ENCODE measurements at places on chromosomes 5 and 9.

GRCh38 chr5:112403069-112403468, 16.0 kb downstream of the EPB41L4A start:
- DNase-seq = no peak

DNA sequence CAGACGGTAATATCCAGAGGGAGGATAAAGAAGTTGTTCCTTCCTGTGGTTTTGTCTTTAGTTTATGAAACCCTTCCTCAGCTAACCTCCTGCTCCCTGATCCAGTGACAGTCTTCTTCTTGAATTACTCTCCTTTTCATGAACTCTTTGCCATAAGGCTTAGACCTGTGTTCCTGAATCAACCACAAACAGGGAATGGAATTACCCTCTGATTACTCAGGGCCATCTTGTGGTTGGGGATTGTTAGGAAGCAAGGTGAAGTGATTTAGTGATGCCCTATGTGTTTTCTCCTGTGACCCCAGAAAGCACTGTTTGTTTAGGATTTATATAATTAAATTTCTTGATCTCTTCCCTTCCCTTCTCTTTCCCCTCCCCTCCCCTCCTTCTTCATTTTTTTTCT, 409.1 kb downstream of the TAF11L14 start:
- DNase-seq = no peak

DNA sequence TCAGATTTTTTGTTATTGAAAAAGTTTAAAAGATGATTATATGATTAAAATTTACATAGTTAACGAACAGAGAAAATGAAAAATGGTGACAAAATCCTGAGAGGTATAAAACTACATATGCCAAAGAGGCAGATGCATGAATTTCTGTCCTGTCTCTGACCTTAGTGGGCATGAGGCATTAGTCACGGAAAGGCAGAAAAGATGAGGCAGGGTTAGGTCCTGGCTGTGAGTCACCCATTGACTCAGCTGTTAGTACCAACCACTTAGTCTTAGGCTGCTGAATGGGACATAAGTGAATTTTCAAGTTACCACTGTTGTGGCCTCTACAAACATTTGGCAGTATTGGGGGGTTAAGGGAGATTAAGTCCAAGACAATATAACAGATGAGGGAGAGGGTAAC, 33.1 kb downstream of the RASA1 start:
- no peak for DNase-seq

DNA sequence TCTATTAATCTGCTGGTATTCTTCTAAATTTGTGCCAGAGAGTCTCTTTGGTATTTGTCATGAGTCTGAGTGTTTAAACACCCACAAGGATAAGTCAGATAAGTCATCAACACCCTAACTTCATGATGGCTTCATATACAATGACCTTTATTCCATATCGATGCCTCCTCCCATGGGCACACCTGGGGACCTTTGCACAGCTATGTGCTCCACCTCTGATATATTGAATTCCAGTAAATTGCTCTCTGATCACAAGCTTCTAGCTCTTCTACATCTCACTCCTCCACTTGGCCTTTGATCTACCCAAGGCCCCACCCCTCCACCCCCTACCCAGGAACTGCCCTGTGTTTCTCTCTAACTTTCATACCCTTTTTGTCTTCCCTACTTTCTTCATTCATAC, 102.7 kb upstream of the MIER3 start:
- DNase-seq = no peak

DNA sequence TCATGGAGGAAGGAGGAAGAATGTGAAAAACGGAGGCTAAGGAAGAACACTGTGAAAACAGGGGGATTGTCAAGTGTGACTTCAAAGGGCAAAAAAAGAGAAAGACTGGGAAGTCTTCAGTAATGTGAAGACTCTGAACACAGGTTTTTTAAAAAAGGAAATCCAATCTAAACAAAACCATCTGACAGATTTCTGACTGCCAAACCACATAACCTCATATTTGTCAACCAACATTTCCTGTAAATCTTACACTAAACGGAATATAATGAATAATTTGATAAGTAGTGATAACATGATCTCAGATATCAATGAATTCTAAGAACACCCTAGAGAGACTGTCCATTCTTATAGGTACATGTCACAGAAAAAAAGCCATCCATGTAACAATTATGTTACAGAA, 124.7 kb downstream of the FBN2 start:
- no peak for DNase-seq

GRCh38 chr9:7936996-7937395, 137.4 kb upstream of the DMAC1 start:
- no peak for DNase-seq

DNA sequence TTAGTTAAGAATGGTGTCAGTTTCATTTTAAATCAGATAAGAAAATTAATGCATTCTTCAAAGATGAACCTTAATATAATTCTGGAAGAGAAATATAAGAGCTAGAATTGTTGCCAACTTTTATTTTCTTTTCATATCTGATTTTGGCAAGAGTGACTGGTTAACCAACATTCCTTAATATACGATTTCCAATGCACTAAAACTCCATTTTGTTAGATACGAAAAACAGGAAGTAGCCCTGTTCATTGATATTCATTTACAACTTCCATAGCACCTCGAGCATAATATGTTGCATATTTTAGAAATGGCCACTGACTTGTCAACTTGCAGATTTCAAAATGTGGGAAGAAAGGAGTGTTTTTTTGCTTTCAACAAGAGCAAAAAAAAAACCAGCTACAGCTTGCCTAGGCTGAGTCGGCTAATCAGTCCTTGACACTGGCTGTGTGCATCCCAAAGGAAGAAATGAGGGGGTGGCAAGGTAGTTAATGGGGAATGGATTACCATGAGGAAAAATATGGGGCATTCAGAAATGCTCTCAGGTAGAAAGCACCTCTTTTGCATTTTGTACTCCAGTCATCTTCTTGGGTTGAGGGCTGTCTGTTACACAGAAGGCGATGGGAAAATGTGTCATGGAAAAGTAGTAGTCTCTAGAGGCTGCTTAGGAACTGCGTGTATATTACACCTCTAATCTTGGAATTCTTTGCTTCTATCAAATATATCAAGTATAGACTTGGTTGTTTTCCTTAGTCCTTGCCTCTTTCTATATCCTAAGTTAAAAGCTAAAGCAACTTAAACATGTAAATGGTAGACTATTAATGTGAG, 3.9 kb downstream of the MAP3K1 start:
- no peak for DNase-seq

DNA sequence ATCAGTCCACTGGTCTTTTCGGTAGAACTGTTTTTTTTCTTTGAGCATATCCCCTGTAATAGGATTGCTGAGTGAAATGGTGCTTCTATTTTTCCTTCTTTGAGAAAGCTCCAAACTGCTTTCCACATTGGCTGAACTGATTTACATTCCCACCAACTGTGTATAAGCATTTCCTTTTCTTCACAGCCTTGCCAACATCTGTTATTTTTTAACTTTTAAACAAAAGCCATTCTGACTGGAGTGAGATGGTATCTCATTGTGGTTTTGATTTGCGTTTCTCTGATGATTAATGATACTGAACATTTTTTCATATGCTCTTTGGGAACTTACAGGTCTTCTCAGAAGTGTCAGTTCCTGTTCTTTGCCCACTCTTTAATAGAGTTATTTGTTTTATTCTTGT, 764.7 kb downstream of the MTRR start:
- no peak for DNase-seq

GRCh38 chr5:860506-861150, 9.8 kb upstream of the ZDHHC11 start:
- no peak for DNase-seq

GRCh38 chr5:137195483-137195882, 303.6 kb downstream of the SPOCK1 start:
- DNase-seq = no peak

GRCh38 chr9:132412089-132412488, 2.1 kb downstream of the CFAP77 start:
- no peak for DNase-seq

DNA sequence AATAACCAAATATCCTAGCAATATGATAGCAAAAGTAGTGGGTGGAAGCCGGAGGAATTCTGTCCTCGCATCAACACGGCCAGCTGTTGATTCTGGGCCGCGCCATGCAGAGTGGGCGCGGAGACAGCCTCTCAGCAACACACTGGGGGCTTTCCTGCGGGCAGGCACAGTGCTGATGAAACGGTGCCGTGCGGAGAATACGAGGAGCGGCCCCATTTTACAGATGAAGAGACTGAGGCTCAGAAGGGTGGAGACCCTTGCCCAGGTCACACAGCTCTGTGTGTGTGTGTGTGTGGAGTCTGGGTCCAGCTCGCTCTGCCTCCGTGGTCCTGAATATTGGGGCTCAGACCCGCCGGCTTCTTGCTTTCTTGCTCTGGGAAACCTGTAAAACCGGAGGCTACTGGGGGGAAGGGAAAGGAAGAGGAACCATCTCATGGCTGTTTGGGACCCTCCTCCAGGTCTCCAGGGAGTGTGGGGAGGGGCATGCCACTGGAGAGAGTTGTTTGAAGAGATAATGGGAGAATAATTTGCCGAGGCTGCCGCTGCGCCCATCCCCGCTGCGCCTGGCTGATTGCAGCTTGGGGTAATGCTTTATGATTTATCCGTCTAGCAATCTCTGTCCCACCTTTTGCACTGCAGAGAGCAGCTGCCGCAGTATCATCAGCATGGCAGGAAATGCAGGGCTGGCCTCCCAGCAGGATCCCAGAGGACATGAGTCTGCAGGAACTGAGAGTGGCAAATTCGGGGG, 36.6 kb downstream of the NCS1 start:
- no peak for DNase-seq

DNA sequence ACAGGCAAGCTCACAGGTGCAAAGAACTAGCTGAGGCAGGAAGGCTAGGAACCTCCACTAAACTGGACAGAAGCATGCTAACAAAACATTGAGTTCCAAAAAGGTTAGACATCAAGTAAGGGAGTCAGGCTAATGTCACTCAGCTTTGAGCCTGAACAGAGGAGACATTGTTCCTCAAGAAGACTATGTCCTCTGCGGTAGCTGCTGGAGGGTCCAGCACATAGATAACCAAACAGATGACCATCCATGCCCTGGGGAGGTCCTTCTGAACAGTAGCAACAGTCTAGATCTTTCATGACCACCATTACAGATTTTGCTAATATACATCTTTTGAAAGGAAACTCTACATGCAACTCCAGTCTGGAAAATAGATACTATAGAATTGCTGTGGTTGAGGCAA, 57.7 kb downstream of the CYSTM1 start:
- DNase-seq = no peak

DNA sequence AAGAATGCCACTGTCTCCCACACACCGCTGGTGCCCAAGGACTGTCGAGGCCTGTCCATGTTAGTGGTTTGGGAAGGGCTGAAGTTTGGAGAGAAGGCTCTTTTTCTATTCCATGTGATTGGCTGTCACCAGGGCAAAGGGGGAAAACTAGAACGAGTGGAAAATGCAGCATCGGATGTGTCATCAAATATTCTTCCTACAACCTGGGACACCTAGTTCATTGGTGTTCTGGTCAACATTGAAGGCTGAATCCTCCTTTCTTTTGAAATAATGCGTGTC, 53.2 kb downstream of the PIK3R1 start:
- no peak for DNase-seq

GRCh38 chr5:87649455-87649854, 236.7 kb upstream of the CCNH start:
- no peak for DNase-seq

DNA sequence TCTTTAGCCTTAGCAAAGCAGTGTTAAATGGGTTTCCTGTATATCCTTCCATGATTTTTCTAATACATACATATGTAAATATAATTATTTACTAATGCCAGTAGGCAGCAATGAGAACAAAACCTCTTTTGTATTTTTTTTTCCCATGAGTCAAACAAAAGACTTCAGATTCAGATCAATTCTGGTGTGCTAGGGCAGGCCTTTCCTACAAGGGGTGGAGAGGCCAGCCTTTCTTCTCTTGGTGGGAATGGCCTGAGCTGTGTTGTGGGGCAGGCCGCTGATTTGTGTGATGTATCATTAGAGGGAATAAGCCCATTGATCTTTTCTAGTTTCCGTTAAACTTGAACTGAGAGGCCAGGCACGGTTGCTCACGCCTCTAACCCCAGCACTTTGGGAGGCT, 115.5 kb upstream of the DMRT1 start:
- DNase-seq = no peak

DNA sequence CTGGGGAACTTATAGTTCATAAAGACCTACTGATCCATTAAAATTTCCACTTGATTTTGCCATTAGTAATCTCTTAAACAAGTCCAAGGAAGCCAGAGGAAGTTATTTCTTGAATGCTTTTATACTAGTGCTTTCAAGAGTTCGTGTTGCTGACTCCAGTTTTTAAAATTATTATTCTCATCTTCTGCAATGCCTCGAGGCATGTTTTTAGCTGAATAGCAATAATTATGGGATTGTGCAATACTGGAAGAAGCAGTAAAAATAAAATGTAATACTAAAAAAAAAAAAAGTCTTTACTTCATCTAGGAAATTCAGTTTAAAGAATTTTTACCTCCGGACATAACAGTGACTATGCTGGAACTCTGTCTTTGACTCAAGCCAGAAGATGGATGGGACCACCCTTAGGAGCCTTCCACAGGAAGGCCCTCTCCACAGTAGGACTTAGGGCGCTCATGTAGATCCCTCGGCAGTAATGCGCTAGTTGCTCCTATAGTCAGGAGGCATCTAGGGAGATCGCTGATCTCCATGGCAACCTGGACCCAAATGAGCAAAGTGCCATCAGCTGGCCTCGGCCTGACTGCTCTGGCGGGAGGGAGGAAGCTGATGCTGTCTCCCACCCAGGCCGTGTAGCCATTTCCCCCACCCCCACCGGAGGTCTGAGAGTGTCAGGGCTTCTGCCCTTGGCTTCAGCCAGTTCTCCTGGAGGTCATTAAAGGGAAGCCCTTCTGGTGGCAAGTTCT, 56.7 kb downstream of the DAPK1 start:
- DNase-seq = no peak

GRCh38 chr9:74403581-74403980, 93.6 kb upstream of the RORB start:
- no peak for DNase-seq

- no peak for DNase-seq
These were observed 53.8 kb downstream of the NDST1 start for GRCh38 chr5:150561571-150562275.

DNA sequence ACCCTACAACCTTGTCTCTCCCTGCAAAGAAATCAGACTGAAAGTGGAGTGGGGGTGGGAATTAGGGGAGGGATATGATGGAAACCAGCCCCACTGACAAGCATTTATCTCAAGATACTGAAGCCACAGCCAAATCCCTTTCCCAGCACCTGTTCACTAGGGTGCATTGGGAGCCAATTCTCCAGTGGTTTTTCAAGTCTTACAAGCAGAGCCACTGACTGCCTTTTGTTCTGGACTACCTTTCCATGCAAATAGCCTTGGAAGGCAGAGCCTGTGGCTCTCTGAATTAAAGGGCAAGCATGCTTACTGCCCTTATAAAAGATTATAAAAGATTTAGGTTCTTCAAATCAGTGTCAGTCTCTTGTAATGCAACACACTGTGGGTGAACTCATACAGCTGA, 8.8 kb upstream of the GGTA1 start:
- DNase-seq = no peak

- no peak for DNase-seq
These were observed 41.7 kb upstream of the IL33 start for GRCh38 chr9:6173914-6174313.
